ENCODE measurements at places on chromosomes 2 and 18.

GRCh38 chr2:80519699-80520291, 215.2 kb upstream of the LRRTM1 start:
- DNase-seq = no peak

- DNase-seq = no peak
Measured at GRCh38 chr18:66662632-66663031, 58.7 kb upstream of the CDH19 start.

DNA sequence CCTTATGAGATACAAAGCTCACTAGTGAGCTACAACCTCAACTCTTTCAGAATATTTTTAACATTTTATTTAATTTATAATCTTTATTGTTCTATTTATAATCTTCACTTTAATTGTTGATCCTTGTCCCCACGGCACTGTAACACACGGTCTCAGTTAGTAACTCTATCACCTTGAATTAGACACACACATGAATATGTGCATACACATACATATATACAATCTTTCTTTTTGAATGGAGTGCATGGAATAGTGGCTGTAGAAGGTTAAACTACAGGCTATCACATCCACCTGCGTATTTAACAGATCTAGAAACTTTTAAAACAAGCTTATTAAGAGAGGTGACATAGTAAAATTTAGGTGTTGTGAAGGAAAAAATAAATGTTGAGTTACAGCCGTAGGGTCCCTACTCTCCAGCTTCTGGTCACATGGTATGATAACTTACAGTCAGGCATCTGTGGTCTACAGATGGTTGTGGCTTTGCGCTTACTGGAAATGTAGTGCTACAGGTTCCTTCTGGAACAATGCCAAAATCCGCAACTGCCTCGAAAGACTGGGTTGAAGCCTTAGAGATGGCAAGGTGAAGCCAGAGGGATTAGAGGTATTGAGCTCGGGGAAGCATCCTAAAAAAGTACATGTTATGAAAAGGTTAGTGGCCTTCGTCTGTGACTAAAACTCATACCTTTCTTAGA, 1324.1 kb upstream of the SLC39A10 start:
- DNase-seq = no peak

DNA sequence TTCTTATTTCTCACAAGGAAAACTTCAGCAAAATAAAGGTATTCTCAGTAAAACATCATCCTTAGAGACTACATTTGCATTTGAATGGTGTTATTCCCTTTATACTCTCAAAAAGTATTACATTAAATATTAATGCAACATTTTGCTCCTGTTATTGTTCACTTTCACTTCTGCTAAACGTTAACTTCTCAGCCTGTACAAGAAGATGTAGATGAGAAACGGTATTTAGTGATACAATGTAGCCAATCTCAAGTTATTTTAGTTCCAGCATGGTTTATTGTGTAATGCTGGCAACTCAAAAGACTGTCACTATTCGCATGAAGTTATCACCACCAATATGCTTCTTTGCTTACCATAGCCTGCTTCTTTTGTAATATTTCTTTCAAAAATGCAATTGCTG, 514.1 kb downstream of the CPS1 start:
- no peak for DNase-seq

GRCh38 chr18:68033466-68033865, 516.9 kb upstream of the DSEL start:
- DNase-seq = no peak

- DNase-seq = no peak
Measured at GRCh38 chr2:6806604-6807003, 59.1 kb downstream of the CMPK2 start.

GRCh38 chr2:102717308-102718018, 44.4 kb upstream of the TMEM182 start:
- no peak for DNase-seq

GRCh38 chr2:226746196-226746800, 53.3 kb downstream of the IRS1 start:
- no peak for DNase-seq

DNA sequence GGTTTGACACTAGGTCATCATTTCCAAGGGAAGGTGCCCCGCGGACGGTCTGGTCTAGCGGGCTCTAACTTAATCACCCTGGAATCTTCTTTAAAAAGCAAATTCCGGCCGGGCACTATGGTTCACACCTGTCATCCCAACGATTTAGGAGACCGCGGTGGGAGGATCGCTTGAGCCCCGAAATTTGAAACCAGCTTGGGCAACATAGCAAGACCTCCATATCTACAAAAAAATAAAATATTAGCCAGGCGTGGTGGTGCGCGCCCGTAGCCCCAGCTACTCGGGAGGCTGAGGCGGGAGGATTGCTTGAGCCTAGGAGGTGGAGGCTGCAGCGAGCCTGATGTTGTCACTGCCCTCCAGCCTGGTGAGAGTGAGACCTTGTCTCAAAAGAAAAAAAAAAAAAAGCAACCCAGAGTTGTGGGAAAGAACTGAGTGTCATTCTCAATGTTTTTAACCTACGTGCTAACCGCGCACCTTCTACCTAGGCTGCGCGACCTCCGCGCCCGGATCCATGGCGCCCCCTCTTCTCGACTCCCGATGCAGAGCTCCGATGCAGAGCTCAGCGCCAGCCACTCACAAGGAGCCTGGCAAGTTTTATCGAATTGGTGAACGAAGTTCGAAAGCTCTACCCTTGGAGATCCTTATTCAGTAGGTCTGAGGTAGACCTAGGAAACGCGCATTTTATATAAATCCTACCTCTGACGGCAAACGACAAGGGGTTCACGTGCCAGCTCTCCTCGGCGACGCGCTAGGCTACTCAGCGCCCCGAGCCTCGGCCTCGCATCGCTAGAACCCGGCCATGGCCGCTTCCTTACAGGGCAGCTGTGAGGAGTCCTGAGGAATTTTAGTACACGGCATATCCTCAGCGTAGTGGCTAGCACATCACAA, 888 bp upstream of the TWSG1 start:
- no peak for DNase-seq

- DNase-seq = no peak
Measured at GRCh38 chr2:68292108-68292710, 27.5 kb downstream of the CNRIP1 start.

- DNase-seq = no peak
Measured at GRCh38 chr18:67514901-67515540, 1.5 kb downstream of the DSEL start.

DNA sequence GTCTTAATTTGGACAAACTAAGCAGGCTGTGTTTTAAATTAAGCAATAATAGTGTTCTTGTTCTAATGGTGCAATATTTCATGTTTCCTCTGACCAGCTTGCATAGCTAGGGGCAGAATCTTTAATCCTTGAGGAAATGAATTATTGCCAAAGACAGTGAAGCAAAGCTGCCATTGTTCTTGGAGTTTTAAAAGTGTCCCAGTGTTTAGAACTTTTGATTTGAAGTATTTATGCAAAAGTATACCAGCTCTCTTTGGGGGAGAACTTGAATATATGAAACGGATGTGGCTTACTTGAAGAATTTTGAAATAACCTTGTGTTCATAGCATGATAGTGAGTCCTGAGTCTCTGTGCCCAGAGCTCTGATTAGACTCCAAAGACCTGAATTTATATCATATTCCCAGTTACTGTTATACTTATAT, 33.4 kb downstream of the ITGA6 start:
- DNase-seq = no peak

DNA sequence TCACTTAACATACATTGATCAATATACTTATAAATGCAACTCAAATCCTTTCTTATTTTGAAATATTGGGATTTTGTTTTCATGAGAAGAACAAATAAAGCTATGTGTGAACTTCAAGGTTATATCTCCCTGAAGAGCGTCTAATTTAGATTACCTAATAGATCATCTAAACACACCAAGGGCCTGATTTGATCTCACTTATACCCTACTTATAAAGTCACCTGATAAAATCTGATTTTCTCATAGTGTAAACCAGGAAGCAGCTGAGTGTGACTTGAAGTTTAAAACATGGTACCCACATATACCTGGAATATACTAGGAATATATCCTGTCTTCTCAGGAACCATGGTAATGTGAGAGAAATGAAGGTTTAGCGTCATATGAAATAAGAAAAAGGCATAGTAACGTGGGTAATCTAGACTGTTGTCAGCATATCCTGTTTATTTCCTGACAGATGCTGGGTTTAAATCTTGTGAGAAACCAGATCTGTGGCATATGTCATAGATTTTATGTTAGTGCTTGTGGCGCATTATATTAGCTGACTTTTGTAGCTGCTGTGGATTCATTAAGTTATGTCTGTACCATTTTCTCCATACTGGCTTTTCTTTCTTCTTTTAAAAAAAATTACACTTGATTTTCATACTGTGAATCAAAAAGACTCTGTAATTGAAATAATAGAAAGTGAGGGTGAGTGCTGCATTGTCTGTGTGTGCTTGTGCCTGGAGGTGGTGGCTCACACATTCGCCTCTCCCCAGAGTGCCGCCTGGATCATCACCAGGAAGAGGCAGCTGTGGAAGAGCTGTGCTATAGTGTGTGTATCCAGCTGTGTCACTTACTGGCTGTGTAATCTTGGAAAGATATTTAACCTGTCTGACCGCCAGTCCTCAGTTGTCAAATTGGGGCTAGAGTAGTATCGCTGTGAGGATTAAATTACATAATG, 164.0 kb downstream of the MYO3B start:
- DNase-seq = no peak

GRCh38 chr18:63058521-63058920, 261.0 kb downstream of the BCL2 start:
- no peak for DNase-seq

- DNase-seq = no peak
Measured at GRCh38 chr2:177897278-177897677, 175.3 kb downstream of the PDE11A start.

- DNase-seq = no peak
Measured at GRCh38 chr18:12318334-12318697, 10.3 kb downstream of the TUBB6 start.

- DNase-seq = no peak
Measured at GRCh38 chr2:76599732-76600368, 889.1 kb upstream of the GCFC2 start.

DNA sequence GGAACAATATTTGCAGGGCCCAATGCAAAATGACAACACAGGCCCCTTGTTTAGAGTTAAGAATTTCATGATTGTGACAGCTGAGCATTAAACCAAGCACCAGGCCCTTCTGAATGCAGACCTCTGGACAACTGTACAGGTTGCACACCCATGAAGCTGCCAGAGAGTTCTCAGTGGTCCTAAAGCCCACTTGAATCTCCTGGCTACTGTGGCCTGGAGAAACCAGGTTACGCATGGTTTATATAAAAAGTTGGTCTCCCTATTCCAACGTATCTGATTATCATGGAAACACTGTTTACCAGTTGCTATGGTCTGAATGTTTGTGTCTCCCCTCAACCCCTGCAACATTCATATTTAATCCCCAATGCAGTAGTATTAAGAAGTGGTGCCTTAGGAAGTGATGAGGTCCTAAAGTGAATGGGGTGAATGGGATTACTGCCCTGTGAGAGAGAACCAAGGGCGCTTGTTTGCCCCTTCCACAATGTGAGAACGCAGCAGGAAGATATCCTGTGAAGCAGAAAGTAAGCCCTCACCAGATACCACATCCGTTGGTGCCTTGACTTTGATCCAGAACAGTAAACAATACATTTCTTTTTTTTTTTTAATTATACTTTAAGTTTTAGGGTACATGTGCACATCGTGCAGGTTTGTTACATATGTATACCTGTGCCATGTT, 48.0 kb upstream of the ANXA4 start:
- no peak for DNase-seq

DNA sequence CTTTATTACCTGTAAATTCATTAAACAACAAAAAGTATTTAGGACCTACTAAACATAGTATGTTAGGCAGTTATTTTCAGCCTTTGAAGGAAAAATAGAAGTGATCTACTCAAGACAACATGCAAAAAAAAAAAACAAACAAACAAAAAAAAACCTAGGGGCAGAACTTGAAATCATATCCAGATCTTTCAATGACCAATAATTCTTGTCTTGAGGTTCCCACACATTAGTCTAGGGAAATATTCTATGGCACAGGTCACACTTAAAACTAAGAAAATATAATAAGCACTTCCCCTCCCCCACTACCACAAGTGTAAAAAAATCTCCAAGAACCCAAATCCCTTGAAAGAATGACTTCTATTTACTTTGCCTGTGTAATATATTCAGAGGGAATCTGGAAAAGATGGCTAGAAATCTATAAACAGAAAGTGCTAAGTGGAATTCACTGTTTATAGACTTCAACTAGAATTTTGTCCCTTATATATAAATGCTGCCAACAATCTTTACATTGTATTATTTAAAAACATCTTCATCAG, 3.5 kb downstream of the PELI1 start:
- no peak for DNase-seq

DNA sequence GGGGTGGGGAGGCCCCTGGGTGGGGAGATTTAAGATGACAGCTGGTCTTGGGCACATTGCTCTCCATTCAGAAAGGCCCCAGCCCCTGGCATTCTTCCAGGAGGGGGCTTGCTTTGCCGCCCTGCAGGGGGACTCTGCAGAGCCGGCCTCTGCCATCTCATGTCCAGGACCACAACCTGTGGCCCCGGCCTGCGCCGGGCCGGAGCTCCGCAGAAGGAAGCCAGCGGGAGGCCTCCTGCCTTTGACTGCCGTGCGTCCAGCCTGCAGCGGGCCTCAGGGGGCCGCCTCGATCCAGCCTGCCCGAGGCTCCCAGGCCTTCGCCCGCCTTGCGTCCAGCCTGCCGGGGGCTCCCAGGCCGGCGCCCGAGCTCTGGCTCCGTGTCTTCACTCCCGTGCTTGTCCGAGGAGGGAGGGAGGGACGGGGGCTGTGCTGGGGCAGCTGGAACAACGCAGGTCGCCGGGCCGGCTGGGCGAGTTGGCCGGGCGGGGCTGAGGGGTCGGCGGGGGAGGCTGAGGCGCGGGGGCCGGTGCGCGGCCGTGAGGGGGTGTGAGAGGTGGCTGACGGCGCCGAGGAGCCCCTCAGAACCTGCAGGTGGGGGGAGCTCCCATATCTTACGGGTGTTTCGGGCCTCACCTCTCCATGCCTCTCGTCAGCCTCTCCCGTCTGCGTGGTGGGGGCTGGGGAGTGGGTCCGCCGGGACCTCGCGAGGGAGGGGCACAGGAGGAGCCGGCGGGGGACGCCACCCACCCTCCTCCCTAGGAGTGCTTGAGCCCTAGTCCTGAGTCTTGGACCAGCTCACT, 20.4 kb downstream of the GPC1 start:
- DNase-seq = no peak

- DNase-seq = no peak
Measured at GRCh38 chr2:152468899-152469692, 134.1 kb downstream of the FMNL2 start.

DNA sequence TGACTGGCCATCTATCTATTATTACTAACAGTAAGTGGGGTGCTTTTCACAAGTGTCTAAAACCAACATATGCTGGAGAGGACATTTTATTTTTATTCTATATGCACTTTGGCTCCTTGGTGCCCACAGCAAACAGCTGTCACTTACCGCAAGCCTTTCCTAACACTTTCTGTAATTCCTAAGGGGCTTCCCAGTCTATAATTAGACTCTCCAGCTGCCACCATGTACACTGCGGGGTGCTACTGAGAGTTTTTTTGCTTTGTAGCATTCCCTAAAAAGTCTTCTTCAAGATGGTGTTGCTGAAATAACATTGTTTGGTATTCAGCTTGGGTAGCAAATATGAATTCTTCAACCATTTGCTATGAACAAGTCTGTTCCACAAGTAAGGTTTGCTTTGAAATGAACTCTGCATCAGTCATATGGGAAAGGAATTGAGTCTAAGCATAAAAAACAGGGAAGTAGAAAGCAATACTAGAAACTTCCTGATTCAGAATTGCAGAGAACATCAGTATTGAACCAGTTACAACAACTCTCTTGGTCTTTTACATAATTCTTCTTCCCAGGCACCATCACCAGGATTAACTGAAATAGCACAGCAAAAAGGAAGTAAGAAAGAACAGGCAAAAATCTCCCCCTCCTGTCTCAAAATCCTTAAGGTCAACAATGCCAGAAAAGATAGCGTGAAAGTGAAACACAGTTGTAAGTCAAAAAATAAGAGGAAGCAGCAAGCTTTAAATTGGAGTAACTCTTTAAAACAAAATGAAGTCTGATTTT, 28.6 kb downstream of the EPB41L3 start:
- DNase-seq = no peak

All from stimulated activated CD4-positive, alpha-beta T cell treated with anti-CD3 and anti-CD28 coated beads, Interleukin-1b, Interleukin-23, amount 100 ng/mL, for 1 hour (primary cell).